Bronchial epithelial cell (primary cell): ENCODE measurements at places on chromosomes 11 and 22.
A peak's percentile ranks its signal among the peaks of the same experiment; 100 is the strongest.

DNA sequence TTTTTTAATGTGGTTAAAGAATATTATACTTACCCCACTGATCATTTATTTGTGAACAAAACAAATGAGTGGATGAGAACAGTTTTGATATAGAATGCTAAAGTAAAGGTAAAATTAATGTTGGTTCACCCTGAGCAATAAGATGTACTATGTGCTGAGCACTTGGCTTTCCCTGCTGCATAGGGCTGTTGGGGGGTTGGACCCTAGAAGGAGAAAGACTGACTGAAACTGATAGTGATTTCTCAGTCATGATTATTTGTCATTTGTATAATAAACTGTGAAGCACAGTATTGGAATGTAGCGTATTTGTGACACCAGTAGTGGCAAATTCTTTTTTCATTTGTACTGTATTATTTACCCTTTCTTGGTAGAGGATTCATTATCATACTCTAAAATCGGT is 63.3 kb downstream of the PRMT3 start:
- DNase-seq: peak; percentile 4

- peak; percentile 82 for DNase-seq
Measured at GRCh38 chr11:88543902-88544655, 206.5 kb upstream of the CTSC start.

- DNase-seq: no peak
Measured at GRCh38 chr11:646214-646613, 9.1 kb downstream of the DRD4 start.

DNA sequence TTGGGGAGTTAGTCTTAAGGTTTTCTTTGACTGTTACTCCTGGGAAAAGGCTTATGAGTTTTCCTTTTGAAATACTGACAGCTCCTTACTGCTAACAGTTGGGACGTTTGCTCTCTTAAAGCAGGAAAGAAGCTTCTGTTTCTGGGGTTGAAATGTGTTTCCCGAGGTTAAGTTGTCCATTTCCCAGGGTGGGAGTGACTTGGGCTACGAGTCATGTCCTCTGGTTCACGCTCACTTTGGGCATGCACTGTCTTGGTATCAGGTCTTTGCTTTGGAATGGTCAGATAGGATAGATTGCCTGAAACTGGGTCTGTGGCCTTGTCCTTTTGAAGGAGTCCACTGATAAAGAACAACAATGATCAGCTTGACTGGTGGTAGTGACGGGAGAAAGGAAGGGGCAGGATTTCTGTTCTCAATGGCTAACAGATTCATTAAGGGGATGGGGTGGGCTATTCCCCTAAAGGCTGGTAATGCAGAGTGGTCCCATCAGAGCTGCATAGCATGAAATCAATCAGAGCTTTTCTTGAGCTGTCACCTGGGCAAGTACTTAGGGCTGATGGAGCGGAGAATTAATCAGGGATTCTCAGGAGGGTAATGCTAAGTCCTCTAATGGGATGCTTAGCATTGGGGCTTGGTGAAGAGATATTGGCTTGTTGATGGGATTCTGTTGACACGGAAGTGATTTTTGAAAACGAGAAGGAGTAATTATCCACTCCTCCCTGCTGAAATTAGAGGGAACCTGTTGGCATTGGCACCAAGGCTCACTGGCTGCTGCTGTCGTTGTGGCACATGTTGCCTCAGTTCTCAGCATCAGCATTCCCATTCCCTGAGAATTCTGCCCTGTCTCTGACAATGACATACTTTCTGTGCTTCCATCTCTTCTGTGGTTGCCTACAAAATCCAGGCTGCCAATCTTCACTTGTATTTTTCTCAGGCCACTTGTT is 81.6 kb downstream of the TEAD1 start:
- peak; percentile 53 for DNase-seq

- no peak for DNase-seq
Measured at GRCh38 chr11:44852952-44853351, 97.7 kb downstream of the TP53I11 start.

DNA sequence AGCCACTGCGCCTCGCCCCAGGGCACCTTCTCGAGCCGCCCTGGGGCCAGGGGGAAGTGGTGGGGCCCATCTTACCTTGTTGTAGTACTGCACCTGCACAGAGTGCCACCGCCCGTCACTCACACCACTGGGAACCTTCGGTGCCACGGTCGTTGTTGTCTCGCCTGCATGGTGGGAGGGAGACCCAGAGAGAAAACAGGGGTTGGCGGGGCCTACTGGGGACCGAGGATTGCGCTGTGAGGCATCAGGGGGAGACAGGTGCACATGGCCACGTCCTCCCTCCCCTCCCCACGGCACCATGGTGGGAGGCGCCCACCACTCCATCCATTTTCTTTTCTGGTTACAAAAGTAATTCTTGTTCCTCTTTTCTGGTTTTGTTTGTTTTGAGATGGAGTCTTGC is 97.8 kb downstream of the TRMU start:
- no peak for DNase-seq

DNA sequence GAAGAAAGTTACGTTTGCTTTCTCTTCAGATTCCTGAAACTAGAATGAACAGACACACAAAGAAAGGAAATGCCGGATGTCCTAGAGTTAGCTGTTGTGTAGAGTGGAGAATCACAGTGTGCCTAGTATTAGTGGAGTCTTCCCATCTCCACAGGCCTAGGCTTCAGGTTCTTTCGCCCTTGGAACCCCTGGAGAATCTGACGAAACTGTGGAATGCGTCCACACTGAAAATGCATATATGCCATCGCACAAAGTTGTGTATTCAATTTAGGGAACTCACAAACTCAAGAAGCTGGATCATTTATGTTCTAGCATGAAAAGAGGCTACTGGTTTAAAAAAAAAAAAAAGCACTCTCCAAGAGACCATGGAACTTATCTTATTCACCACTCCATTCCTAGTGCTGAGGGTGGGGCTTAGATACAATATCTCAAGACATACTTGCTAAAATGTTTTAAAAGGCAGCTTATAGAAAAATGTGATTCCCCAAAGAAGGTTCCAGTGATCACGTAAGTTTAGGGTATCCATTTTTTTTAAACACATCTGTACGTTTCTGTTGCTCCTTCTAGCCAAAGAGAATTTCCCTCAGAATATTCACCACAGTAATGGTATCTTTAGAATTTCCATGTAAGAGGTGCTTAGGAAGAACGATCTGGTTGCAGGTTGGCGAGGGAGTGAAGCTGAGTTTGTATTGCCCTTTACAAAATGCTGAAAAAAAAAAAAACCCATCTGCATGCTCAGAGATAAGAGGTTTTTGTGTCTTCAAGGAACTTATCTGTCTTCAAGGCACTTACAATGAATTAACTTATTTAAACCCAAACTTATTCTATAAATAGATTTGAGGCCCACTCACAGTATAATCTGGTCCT is 20.0 kb downstream of the MAML2 start:
- DNase-seq: no peak

DNA sequence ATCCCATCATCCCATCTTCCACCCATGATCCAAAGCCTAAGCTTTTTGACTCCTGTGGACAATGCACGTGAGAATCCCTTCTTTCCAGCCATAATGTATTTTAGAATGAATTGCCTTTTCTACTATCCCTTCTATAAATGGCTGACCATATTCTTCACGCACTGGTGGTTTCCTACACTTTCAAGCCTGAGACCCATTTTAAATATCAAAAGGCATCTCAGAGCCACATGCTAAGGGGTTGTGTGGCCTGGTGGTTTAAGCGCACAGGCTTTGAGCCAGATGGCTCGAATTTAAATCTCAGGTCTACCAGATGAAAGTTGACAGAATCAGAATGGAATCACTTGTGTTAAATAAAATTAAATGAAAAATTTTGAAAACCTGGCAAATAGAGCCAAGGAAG is 54.5 kb downstream of the C11orf91 start:
- DNase-seq: no peak

GRCh38 chr22:43126501-43127165 is 16.1 kb downstream of the BIK start:
- DNase-seq: peak; percentile 86

DNA sequence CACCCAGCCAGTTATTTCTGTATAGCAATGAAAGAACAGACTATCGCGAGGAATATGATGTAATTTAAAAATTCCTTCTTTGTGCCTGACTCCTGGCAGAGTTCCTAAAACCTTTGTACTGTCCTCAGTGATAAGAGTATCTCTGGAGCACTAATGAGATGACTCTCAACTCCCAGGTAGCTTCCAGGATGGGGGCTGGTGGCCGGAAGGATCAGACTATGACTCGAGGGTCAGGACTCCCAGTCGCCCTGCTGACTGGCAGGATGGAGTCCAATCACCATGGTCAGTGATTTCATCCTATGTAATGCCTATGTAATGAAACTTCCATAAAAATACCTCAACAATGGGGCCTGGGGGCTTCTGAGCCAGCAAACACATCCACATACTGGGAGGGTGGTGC is 135.1 kb downstream of the SHANK2 start:
- peak; percentile 55 for DNase-seq

- DNase-seq: peak; percentile 21
Measured at GRCh38 chr11:103420593-103420992, 311.4 kb downstream of the DYNC2H1 start.

DNA sequence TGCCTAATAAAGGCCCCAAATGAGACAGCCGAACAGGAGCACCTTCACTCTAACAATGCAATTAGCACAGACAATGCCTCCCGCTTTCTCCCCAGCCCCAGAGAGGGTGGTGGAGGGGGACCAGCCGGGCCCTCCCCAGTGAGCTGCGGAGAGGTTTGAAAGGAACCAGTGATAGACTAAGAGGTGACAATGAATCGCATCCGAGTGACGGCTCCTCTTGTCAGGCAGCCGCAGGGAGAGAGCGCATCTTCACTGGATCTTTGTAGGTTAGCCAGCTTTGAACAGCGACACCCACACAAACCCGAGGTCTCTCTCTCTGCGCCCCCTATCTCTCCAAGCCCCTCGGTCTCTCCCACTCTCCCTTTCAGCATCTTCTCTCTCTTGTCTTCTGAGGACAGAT is 28.0 kb downstream of the FLRT1 start:
- no peak for DNase-seq

- no peak for DNase-seq
Measured at GRCh38 chr11:34270711-34271110, 87.1 kb downstream of the ABTB2 start.

- DNase-seq: no peak
Measured at GRCh38 chr11:28542561-28542960, 434.4 kb downstream of the METTL15 start.

DNA sequence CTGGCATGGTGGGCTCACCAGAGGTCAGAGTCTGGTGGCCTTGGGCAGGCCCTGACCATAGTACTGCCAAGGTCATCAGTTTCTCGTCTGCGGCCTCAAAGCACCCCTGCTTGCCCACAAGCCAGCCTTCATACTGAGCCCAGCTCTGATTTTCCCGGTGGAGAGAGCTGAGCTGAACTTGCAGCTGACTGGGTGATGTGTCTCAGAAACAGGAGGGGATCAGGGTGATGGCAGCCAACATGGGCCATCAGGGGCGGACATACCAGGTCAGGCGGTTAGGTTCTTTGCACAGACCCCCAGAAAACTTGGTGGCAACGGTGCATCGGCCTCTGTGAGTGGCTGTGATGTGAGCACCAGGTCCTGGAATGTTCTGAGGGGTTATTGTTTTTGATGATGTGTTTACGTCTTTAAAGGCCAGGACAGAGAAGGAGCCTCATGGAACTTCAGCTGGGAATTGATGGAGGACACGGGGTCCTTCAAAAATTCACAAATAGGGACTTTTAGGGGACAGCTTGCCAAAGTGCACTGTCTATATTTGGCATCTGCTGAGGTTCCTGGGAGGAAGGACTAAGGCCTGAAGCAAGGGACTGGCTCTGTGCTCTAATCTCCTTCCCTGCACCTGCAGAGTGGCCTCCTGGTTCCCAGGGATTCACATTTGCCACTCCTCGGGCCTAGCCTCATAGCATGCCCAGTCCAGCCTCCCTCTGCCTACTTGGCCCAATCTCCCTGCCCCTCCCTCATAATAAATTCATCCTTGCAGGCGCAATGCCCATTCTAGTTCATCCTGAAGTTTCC is 131.2 kb downstream of the OSBP2 start:
- DNase-seq: no peak

- DNase-seq: no peak
Measured at GRCh38 chr11:111438168-111438567, 59.1 kb upstream of the POU2AF1 start.

- DNase-seq: no peak
Measured at GRCh38 chr11:96447208-96448110, 57.6 kb downstream of the JRKL start.

- DNase-seq: peak; percentile 98
Measured at GRCh38 chr11:67656278-67656922, 5.9 kb upstream of the ACY3 start.

- DNase-seq: peak; percentile 90
Measured at GRCh38 chr11:74288161-74288560, 23.3 kb downstream of the P4HA3 start.

- no peak for DNase-seq
Measured at GRCh38 chr22:42860968-42861367, 3.9 kb upstream of the ARFGAP3 start.

- DNase-seq: no peak
Measured at GRCh38 chr11:47587723-47588326, 1.3 kb downstream of the FAM180B start.

DNA sequence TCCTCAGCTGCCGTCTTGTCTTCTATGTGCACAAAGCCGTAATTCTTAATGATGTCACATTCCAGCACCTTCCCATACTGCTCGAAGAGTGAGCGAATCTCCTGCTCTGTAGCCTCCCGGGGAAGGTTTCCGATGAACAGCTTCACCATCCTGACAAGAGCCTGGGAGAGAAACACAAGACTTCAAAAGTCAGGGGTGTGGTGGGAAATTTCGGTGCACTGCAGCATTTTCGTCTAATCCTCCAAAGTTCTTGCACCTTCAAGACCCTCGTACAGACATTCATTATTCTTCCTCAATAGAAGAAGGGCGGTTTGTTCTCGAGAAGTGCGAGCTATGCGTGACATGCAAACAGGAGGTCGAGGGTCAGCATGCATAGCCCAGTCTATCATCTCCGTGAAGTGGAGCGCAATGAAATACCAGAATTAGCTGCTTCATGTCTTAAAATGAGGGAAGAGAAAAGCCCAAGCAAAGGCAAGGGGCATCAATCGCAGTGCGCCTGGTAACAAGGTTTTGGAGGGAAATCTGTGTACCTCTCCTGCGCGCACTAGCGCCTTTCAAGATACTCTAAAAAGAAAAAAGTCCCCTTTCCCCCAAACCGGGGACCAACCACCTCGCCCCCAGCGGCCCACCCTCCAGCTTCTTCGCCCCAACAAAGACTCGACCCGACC is 622 bp downstream of the RBM4B start:
- DNase-seq: peak; percentile 5

GRCh38 chr22:37357446-37358075 is 69.7 kb downstream of the ELFN2 start:
- no peak for DNase-seq
